ENCODE measurements at places on chromosomes 11 and 22. TPM values are rescaled to one million over a fixed set of nuclear protein-coding genes. Genes with fewer than 3 reads are reported as not detected.

Gene SMPD1
- 62.1 TPM for total RNA-seq

Gene C11orf86
- 0.30 TPM for total RNA-seq

Gene APOA4
- total RNA-seq = not detected

Gene USP2
- total RNA-seq = 0.88 TPM

Gene OR5D14
- not detected for total RNA-seq

Gene NRXN2
- total RNA-seq = 6.4 TPM

Gene ART1
- total RNA-seq = not detected

Gene SOX6
- 1.2 TPM for total RNA-seq

Gene PKNOX2
- total RNA-seq = 1.8 TPM

Gene OR5AR1
- not detected for total RNA-seq

Gene NAALAD2
- total RNA-seq = 2.4 TPM

Gene CXCR5
- total RNA-seq = not detected

Gene TSPAN32
- total RNA-seq = not detected

Gene RFPL1
- not detected for total RNA-seq

Gene FAM180B
- total RNA-seq = not detected

Gene ZW10
- 19.9 TPM for total RNA-seq

Gene OR10W1
- not detected for total RNA-seq

Gene PGA5
- total RNA-seq = not detected

Gene MMP11
- 15.4 TPM for total RNA-seq

Gene F2
- not detected for total RNA-seq

Gene ISX
- total RNA-seq = not detected

Gene PPP2R5B
- 21.0 TPM for total RNA-seq

Gene AMPD3
- total RNA-seq = 16.0 TPM

Gene SMIM35
- not detected for total RNA-seq

Gene SNX19
- 103 TPM for total RNA-seq

Gene NEFH
- 0.59 TPM for total RNA-seq

Gene UPK3A
- total RNA-seq = not detected

Gene CARD18
- not detected for total RNA-seq

Gene GRM5
- 0.05 TPM for total RNA-seq

Measured in smooth muscle cell of the umbilical artery (primary cell).